ENCODE measurements at places on chromosomes 13 and 19.

- no peak overlapping the region for H3K4me3 ChIP-seq
- no peaks in the 10 kb centered on the region for H3K27me3 ChIP-seq
- H3K4me1 ChIP-seq = peaks cover 7% of the 10 kb centered on the region
- no peak for DNase-seq
- no peaks in the 10 kb centered on the region for H3K36me3 ChIP-seq
Measured at GRCh38 chr13:31204592-31204991, 4.8 kb downstream of the B3GLCT start.

- peaks cover 12% of the 10 kb centered on the region for H3K4me1 ChIP-seq
- no peak overlapping the region for H3K4me3 ChIP-seq
- DNase-seq = no peak
Measured at GRCh38 chr13:46660416-46660815, 107.4 kb downstream of the LRCH1 start.

GRCh38 chr19:681029-682019 is 5.1 kb downstream of the FSTL3 start:
- peak overlapping the region; percentile 74 for H3K27ac ChIP-seq
- H3K36me3 ChIP-seq = no peaks in the 10 kb centered on the region
- peak; percentile 39 for DNase-seq
- peak overlapping the region; percentile 77 for H3K4me3 ChIP-seq

- DNase-seq = peak; percentile 25
- H3K27ac ChIP-seq = no peak overlapping the region
- no peak overlapping the region for H3K4me3 ChIP-seq
- no peaks in the 10 kb centered on the region for H3K27me3 ChIP-seq
- no peaks in the 10 kb centered on the region for H3K36me3 ChIP-seq
Measured at GRCh38 chr13:113063091-113063491, 42.5 kb upstream of the F7 start.

GRCh38 chr13:90438576-90438975 is 908.9 kb upstream of the MIR17HG start:
- H3K27me3 ChIP-seq = no peaks in the 10 kb centered on the region
- no peak for DNase-seq
- H3K27ac ChIP-seq = no peak overlapping the region
- no peak overlapping the region for H3K4me3 ChIP-seq

GRCh38 chr19:11673608-11674041 is 65.1 kb downstream of the ZNF823 start:
- H3K27me3 ChIP-seq = peaks cover 7% of the 10 kb centered on the region
- H3K4me3 ChIP-seq = no peak overlapping the region
- DNase-seq = no peak

DNA sequence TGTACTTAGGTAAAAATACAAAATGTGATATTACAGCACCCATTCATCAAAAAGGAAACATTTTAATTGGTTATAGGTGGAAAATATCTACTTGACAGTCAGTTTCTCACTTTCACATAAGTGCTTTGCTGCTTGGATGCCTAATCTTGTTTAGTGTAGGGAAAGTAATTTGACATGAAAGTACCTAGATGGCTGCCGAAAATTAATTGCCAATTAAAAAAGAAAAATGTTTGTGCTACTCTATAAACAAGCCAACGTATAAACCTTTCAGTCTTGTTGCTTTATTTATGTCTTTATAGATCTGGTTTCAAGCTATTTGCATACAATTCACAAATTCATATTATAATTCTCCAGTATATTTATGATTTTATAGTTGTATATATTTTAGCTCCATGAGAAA is 729.9 kb downstream of the DACH1 start:
- H3K27me3 ChIP-seq = no peaks in the 10 kb centered on the region
- DNase-seq = no peak
- H3K36me3 ChIP-seq = no peaks in the 10 kb centered on the region
- no peaks in the 10 kb centered on the region for H3K4me1 ChIP-seq

DNA sequence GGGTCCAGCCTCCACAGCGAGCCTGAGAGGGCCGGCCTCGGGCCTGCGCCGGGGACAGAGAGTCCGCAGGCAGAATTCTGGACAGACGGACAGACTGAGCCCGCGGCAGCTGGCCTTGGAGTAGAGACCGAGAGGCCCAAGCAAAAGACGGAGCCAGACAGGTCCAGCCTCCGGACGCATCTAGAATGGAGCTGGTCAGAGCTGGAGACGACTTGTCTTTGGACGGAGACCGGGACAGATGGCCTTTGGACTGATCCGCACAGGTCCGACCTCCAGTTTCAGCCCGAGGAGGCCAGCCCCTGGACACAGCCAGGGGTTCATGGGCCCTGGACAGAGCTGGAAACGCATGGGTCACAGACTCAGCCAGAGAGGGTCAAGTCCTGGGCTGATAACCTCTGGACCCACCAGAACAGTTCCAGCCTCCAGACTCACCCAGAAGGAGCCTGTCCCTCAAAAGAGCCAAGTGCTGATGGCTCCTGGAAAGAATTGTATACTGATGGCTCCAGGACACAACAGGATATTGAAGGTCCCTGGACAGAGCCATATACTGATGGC is 490 bp downstream of the ITPKC start:
- no peaks in the 10 kb centered on the region for H3K27me3 ChIP-seq
- peak overlapping the region; percentile 98 for H3K27ac ChIP-seq
- H3K36me3 ChIP-seq = no peaks in the 10 kb centered on the region
- DNase-seq = no peak
- peaks cover 59% of the 10 kb centered on the region for H3K4me1 ChIP-seq
